ENCODE measurements at places on chromosomes 2 and 18. TPM values are rescaled to one million over a fixed set of nuclear protein-coding genes. Genes with fewer than 3 reads are reported as not detected.

The SLC5A7 gene
- 0.19 TPM for total RNA-seq

The KCNS3 gene
- 31.7 TPM for total RNA-seq

The MOCOS gene
- 4.4 TPM for total RNA-seq

The STARD6 gene
- not detected for total RNA-seq

The NT5DC4 gene
- not detected for total RNA-seq

The CAVIN2 gene
- 20.5 TPM for total RNA-seq

The C2orf78 gene
- not detected for total RNA-seq

The PCGF1 gene
- total RNA-seq = 4.4 TPM

The HDHD2 gene
- 15.9 TPM for total RNA-seq

The YIPF4 gene
- total RNA-seq = 11.9 TPM

The KCNK3 gene
- 1.6 TPM for total RNA-seq

DNA sequence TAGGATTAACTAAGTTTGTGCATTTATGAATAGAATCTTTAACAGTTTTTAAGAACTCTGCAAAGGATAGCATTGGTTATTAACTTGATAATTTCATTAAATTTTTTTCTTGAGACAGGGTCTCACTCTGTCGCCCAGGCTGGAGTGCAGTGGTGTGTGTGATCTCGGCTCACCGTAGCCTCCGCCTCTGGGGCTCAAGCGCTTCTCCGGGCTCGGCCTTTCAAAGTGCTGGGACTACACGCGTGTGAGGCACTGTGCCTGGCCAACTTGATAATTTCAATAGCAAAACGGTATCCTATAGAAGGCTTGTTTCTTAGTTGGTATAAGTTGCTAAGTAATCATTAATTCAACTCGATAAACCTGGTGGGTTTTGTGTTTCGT is 38.0 kb downstream of the ADNP2 start:
- no peaks in the 10 kb centered on the region for H3K27me3 ChIP-seq
- H3K4me3 ChIP-seq = peak overlapping the region; percentile 69
- H3K4me1 ChIP-seq = peaks cover 35% of the 10 kb centered on the region
- DNase-seq = no peak
- no peak overlapping the region for H3K27ac ChIP-seq

GRCh38 chr18:74429096-74429495 is 28.0 kb downstream of the DIPK1C start:
- no peaks in the 10 kb centered on the region for H3K4me1 ChIP-seq
- no peaks in the 10 kb centered on the region for H3K36me3 ChIP-seq
- no peaks in the 10 kb centered on the region for H3K27me3 ChIP-seq

- H3K4me1 ChIP-seq = peaks cover 4% of the 10 kb centered on the region
- no peaks in the 10 kb centered on the region for H3K36me3 ChIP-seq
- no peaks in the 10 kb centered on the region for H3K27me3 ChIP-seq
- H3K27ac ChIP-seq = peak overlapping the region; percentile 63
- DNase-seq = no peak
These were observed 594 bp downstream of the RAD51AP2 start for GRCh38 chr2:17517481-17518211.

GRCh38 chr2:227748079-227748478 is 2.4 kb downstream of the SCYGR8 start:
- no peak for DNase-seq
- H3K27me3 ChIP-seq = no peaks in the 10 kb centered on the region
- H3K4me1 ChIP-seq = no peaks in the 10 kb centered on the region
- H3K4me3 ChIP-seq = no peak overlapping the region
- no peaks in the 10 kb centered on the region for H3K36me3 ChIP-seq

GRCh38 chr18:950882-951495 is 46.3 kb downstream of the ADCYAP1 start:
- no peak for DNase-seq
- H3K4me3 ChIP-seq = no peak overlapping the region
- no peaks in the 10 kb centered on the region for H3K4me1 ChIP-seq
- no peaks in the 10 kb centered on the region for H3K36me3 ChIP-seq
- H3K27ac ChIP-seq = no peak overlapping the region
- H3K27me3 ChIP-seq = peaks cover 8% of the 10 kb centered on the region

GRCh38 chr18:74412116-74412880 is 44.8 kb downstream of the DIPK1C start:
- no peak for DNase-seq
- no peak overlapping the region for H3K4me3 ChIP-seq
- H3K36me3 ChIP-seq = no peaks in the 10 kb centered on the region
- H3K27ac ChIP-seq = no peak overlapping the region
- H3K27me3 ChIP-seq = no peaks in the 10 kb centered on the region

DNA sequence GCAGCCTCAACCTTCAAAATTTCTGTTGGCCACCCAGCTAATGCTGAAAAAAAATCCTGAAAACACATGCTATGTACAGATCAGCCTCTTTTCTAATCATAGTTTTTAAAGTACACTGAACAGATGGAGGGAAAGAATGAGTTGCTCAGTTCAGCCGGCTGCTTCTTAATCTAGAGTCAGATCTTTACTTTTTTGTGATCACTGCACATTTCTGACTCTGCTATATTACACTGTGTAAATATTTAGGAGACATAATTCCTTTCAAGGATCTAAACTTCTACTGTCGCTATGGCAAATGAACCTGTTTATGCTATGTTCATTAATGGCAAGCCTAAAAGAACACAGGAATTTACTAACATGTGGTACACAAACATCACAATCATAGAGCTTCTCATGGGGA is 114.2 kb downstream of the SRBD1 start:
- no peaks in the 10 kb centered on the region for H3K4me1 ChIP-seq
- no peak overlapping the region for H3K27ac ChIP-seq

GRCh38 chr18:61948846-61949438 is 56.1 kb upstream of the RNF152 start:
- no peaks in the 10 kb centered on the region for H3K27me3 ChIP-seq
- peaks cover 64% of the 10 kb centered on the region for H3K4me1 ChIP-seq
- H3K4me3 ChIP-seq = no peak overlapping the region
- no peaks in the 10 kb centered on the region for H3K36me3 ChIP-seq
- no peak for DNase-seq

DNA sequence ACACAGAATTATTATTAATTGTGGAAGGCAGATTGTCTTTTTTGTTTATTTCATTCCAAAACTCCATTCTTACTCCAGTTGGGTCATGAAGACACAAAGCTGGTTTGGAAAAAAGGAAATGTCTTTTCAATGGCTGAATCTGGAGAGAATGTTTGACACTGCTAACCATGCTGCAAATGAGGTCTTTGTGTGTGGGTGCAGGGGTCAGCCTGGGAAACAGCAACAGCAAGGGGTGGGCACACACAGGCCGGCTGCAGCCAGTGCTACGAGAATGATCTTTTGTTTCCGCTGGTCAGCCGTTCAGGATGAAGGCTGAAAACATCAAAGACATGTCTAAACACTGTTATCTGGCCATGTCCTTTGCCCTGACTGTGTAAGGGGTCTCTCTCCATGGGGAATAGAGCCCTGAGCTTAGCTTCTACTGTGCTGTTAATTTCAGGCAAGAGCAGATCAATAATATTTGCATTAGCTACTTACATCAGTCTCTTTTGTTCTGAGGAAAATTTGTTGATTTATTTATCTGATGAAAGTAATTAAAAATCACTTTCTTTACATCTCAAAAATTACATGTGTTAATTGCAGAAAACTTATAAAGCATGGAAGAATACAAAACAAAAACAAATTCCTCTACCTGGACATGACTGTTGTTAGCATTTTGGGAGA is 33.3 kb upstream of the E2F6 start:
- DNase-seq = no peak
- H3K27ac ChIP-seq = no peak overlapping the region
- no peak overlapping the region for H3K4me3 ChIP-seq
- no peaks in the 10 kb centered on the region for H3K27me3 ChIP-seq
- no peaks in the 10 kb centered on the region for H3K4me1 ChIP-seq
- no peaks in the 10 kb centered on the region for H3K36me3 ChIP-seq

DNA sequence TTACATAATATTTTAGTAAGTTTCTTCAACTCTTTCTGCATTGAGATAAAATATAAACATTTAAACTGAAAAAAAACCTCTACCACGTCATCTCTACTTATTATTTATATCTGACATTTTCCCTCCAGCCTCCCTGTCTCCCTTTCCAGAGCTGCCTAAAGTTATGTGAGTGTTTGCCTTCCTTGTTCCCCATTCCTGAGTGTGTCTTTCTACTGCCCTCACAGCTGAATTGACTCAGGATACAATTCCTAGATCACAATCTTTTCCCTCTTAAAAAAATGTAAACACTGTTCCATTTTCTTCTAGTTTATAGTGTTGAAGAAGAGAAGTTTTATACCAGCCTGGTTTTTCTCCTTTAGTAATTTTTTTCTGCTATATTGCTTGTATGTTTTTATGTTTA is 5.3 kb downstream of the TRPM8 start:
- no peak overlapping the region for H3K27ac ChIP-seq
- DNase-seq = no peak
- H3K36me3 ChIP-seq = no peaks in the 10 kb centered on the region
- no peaks in the 10 kb centered on the region for H3K27me3 ChIP-seq
- H3K4me3 ChIP-seq = no peak overlapping the region
- H3K4me1 ChIP-seq = peaks cover 5% of the 10 kb centered on the region

DNA sequence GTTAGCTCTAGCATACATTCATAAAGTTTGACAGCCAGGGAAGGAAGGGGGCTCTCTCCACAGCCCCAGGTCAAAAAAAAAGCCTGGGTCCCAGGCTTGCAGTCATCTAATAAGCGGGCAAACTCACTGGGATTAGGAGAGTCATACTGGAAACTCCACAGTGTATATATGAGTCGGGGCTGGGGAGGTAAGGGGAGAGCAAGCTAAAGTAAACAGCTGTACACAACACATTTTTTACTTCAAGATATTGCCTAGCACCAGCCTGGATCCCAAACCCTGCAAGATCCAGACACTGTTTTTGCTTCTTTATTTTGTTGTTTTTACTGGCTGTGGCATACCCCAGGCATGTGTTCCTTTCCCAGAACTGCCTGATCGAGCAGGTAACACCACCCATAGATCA is 291.3 kb upstream of the TANK start:
- no peak for DNase-seq
- H3K4me3 ChIP-seq = no peak overlapping the region
- H3K27ac ChIP-seq = peak overlapping the region; percentile 41
- no peaks in the 10 kb centered on the region for H3K27me3 ChIP-seq

DNA sequence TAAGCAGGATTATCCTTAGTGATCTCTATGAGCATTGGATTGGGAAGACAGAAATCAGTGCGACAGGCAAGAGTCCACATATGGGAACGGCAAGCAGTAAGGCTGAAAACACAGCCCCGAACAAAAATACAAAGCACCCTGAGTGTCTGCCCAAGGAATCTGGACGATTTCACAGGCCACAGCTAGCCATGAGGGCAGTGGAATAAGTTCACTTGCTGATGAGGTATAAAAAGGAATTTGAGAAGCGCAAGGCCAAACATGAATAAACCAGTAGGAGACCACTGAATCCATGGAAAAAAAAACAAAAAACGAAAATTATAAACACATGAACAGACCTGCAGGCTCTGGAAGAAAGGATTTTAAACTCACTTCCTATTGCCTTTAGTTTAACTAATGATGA is 24.3 kb downstream of the WDSUB1 start:
- no peak for DNase-seq
- H3K4me3 ChIP-seq = no peak overlapping the region
- no peaks in the 10 kb centered on the region for H3K4me1 ChIP-seq
- H3K36me3 ChIP-seq = peaks cover 50% of the 10 kb centered on the region
- no peak overlapping the region for H3K27ac ChIP-seq

GRCh38 chr2:28527196-28527595 is 31.3 kb downstream of the PLB1 start:
- no peaks in the 10 kb centered on the region for H3K27me3 ChIP-seq
- no peaks in the 10 kb centered on the region for H3K36me3 ChIP-seq
- H3K4me3 ChIP-seq = no peak overlapping the region
- no peaks in the 10 kb centered on the region for H3K4me1 ChIP-seq

DNA sequence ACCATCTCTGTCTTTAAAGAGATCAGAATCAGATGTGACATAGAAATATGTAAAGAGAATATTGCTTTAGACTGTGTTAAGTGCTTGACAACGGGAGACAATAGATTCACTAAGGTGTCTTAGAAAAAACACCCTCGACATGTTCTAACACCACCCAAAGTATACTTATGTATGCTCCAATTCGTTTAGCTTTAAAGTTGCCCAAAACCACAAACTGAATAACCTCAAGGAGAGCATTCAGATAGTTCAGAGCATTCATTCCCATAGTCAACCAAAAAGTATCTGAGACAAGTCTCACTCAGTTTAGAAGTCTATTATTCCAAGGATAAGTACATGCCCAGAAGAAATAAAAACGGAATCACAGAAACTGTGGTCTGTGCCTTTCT is 96.4 kb downstream of the KYNU start:
- no peaks in the 10 kb centered on the region for H3K27me3 ChIP-seq
- H3K27ac ChIP-seq = peak overlapping the region; percentile 70
- DNase-seq = no peak
- H3K36me3 ChIP-seq = no peaks in the 10 kb centered on the region
- peaks cover 14% of the 10 kb centered on the region for H3K4me1 ChIP-seq

DNA sequence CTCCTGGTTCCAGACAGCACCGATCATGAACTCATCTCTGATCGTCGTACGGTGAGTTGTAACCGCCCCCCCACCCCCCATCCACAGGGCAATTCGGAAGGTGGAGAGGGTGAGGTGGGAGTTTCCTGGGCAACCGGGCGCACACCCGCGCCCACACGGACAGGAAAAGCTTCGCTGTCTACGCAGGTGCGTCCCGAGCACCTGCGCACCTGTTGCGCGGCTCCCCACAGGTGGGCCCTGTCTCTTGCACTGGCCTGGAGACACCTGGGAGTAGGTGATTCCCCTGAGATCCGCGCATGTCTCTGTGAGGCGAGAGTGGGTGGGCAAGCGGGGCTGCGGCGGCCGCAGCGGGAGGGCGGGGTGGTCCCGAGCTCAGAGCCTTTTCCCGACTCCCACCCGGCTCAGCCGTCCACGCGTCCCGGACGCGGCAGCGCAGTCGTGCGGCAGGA is 459 bp upstream of the ATP6V1C2 start:
- peak overlapping the region; percentile 72 for H3K4me3 ChIP-seq
- H3K27me3 ChIP-seq = peaks cover 24% of the 10 kb centered on the region
- H3K36me3 ChIP-seq = no peaks in the 10 kb centered on the region
- peaks cover 22% of the 10 kb centered on the region for H3K4me1 ChIP-seq
- H3K27ac ChIP-seq = no peak overlapping the region

- H3K27me3 ChIP-seq = no peaks in the 10 kb centered on the region
- peaks cover 8% of the 10 kb centered on the region for H3K4me1 ChIP-seq
- H3K4me3 ChIP-seq = no peak overlapping the region
- H3K36me3 ChIP-seq = no peaks in the 10 kb centered on the region
- no peak overlapping the region for H3K27ac ChIP-seq
- no peak for DNase-seq
These were observed 41.1 kb downstream of the ACOXL start for GRCh38 chr2:110773401-110773921.

DNA sequence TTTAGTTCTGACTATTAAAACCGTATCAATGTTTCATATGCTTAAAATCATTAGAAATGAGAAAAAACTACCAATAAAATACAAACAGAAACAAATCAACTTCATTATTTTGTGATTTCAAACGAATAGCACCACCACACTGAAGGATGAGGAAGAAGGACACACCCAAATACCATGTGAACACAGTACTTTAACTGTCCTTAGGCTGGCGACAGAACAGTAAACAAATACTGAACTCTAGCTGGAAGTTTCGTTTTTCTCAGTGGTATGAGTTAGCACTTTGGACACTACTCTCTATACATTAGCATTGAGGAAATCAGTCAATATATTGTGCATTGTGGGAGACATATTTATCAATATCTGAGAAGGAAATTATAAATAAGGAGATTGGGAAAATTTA is 202.4 kb upstream of the AGAP1 start:
- no peaks in the 10 kb centered on the region for H3K4me1 ChIP-seq
- no peak for DNase-seq
- H3K36me3 ChIP-seq = no peaks in the 10 kb centered on the region
- H3K27ac ChIP-seq = no peak overlapping the region
- H3K4me3 ChIP-seq = no peak overlapping the region
